ENCODE measurements at places on chromosomes 7 and 10.

GRCh38 chr7:73822319-73823173 is 8.2 kb upstream of the CLDN4 start:
- peak; percentile 16 for DNase-seq

DNA sequence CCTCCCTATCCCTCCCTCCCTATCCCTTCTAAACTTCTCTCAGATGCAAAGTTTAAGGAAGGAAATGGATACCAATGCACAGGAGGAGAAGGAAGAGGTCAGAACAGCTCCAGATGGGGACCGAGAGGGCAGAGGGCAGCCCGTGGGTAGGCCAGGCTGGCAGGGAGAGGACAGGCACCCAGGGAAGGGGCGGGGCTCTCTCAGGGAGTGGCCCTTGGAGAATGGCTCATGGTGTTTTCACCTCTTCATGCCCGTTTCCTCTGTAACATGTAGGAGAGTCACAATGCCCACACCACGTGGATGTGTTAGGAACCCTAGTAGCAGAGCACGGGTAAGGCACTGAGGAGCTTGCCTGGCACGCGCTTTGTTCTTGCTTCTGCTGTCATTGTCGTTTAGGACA is 264.5 kb downstream of the CELF2 start:
- no peak for DNase-seq

- DNase-seq: peak; percentile 60
These were observed 41.5 kb upstream of the SMIM30 start for GRCh38 chr7:113159746-113160339.

GRCh38 chr7:14905764-14906163 is 3.2 kb upstream of the DGKB start:
- DNase-seq: no peak

GRCh38 chr7:143504215-143504936 is 26.7 kb downstream of the TAS2R41 start:
- DNase-seq: no peak

GRCh38 chr7:2185715-2186114 is 47.0 kb downstream of the MAD1L1 start:
- no peak for DNase-seq

DNA sequence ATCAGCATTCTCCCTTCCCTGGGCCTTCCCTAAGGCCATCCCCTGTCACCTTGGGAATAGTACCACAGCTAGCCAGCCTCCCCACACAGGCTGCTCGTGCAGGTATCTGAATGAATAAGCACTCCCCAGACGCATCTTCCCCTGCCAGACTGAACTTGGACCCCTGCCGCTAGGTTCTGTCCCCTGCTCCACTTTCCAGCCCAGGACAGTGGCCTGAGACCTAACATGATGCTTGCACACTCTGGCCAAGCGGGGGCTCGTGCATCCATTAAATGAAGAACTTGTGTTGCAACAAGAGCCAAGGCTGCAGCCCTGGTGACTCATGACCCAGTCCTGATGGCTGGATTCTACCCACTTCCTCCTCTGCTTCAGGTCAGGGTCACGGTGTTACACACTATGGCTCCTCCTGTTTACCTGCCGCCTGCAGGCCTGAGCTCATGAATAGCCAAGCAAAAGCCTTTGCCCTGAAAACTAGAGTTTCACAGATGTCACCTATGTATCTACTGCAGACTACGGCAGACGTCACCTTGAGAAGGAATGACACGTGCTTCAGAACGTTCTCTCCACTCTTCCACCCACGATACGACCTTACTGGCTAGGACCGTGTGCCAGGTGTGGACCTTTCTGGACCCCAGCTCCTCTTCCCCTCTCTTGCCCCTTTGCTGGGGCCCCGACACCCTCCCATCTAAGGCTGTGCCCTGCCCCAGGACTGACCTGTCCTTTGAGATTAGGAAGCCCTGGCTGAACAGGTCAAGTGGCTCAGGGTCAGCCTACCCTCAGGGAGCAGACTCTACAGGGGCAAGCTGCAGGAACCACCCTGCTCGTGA is 6.5 kb downstream of the ASB13 start:
- no peak for DNase-seq

DNA sequence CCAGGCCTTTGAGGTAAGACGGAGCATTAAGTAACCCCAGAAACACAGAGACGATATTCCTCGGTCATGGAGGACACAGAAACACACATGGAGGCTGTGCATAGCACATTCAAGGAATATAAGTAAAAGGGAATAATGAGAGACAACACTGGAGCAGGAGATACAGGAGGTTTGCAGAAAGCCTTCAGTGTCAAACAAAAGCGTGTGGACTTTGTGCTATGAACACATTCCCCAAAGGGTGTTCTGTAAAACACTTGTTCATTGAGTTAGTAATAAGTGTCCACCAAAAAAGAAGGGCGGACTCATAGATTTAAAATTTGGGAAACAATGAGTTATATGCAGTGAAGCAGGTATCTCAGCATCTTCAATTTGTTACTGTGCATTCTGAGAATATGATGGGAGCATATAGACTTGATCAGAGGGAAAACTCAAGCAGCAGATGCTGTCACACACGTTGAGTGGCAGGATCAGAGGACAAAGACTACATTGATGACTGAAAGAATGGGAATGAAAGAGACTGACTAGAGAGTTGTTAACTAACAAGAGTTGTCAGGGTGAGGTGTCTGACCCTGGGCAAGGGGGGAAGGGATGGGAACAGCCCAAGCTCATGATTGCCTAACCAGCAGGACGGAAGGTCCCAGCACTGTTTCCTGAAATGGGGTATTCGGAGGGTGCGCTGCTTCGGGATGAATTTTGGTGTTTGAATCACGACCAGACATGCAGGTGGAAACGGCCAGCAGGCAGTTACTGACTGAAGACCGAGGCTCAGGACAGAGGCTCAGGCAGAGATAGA is 85.2 kb upstream of the VIPR2 start:
- no peak for DNase-seq

- no peak for DNase-seq
These were observed 446.6 kb upstream of the SORCS1 start for GRCh38 chr10:107611115-107611514.

GRCh38 chr7:51226063-51226755 is 90.4 kb downstream of the COBL start:
- no peak for DNase-seq

DNA sequence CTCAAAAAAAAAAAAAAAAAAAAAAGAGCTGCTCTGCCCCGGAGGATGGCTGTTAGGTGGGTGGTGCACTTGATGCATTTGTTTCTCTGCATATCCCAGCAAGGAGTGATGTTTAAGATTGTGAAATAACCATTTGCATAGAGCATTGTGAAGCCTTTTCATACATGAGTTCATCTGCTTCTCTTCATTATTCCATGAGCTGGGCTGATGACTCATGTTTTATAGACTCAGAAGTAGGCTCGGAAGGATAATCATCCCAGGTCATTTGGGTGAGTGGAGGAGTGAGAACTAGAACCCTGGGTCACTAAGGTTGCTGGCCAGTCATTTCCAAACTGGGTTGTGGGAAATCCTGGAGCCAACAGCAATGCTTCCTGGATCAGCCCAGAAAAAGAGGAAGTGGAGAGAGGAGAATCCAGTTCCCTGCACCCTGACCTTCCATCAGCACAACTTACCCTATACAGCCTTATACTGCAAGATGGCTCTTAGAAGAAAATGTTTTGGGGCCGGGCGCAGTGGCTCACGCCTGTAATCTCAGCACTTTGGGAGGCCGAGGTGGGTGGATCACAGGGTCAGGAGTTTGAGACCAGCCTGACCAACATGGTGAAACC is 45.3 kb downstream of the TACC2 start:
- no peak for DNase-seq

DNA sequence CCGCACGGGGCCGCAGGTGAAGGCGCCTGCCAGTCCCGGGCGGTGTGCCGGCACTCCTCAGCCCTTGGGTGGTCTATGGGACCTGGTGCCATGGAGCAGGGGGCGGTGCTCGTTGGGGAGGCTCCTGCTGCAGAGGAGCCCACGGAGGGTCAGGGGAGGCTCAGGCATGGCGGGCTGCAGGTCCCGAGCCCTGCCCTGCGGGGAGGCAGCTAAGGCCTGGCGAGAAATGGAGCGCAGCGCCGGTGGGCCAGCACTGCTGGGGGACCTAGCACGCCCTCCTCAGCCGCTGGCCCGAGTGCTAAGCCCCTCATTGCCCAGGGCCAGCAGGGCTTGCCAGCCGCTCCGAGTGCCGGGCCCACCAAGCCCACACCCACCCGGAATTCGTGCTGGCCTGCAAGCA is 18.9 kb downstream of the AKR1E2 start:
- no peak for DNase-seq

GRCh38 chr7:69439636-69440325 is 158.5 kb upstream of the AUTS2 start:
- DNase-seq: no peak

All from HEK293T (cell line).